ENCODE measurements at places on chromosomes 16 and 17. TPM values are rescaled to one million over a fixed set of nuclear protein-coding genes. Genes with fewer than 3 reads are reported as not detected.

The KCNJ18 gene
- total RNA-seq: not detected

The CLCN7 gene
- 432 TPM for total RNA-seq

The SLC5A11 gene
- total RNA-seq: not detected

The HOXB2 gene
- 9.0 TPM for total RNA-seq

The GNG13 gene
- not detected for total RNA-seq

The RAMP2 gene
- total RNA-seq: 0.27 TPM

The WNT9B gene
- not detected for total RNA-seq

The PRR11 gene
- total RNA-seq: 64.7 TPM

The FGF11 gene
- 1.7 TPM for total RNA-seq

The CES3 gene
- not detected for total RNA-seq

The LYRM9 gene
- 9.7 TPM for total RNA-seq

The NLRC5 gene
- 13.0 TPM for total RNA-seq

The GPRC5C gene
- total RNA-seq: 24.4 TPM

The GPR179 gene
- total RNA-seq: under 0.01 TPM

The ARL5C gene
- total RNA-seq: 2.1 TPM

The SKAP1 gene
- total RNA-seq: not detected

The FAM117A gene
- 1.1 TPM for total RNA-seq

The ADCY9 gene
- total RNA-seq: 11.2 TPM

The DLX3 gene
- total RNA-seq: not detected

The TBC1D3 gene
- total RNA-seq: not detected

The SLC16A6 gene
- 0.09 TPM for total RNA-seq

The SULT1A4 gene
- total RNA-seq: 1.3 TPM

The ATP1B2 gene
- total RNA-seq: not detected

The RPL26 gene
- 2,801 TPM for total RNA-seq

The PRSS22 gene
- total RNA-seq: not detected

The PLCG2 gene
- 0.09 TPM for total RNA-seq

The PYDC1 gene
- not detected for total RNA-seq

The VMP1 gene
- 234 TPM for total RNA-seq

The BHLHA9 gene
- total RNA-seq: not detected

The CLDN9 gene
- total RNA-seq: not detected

The PLD6 gene
- 3.1 TPM for total RNA-seq

The CA5A gene
- total RNA-seq: not detected

The MCRIP1 gene
- 130 TPM for total RNA-seq

The IGF2BP1 gene
- total RNA-seq: 5.0 TPM

The CDH1 gene
- total RNA-seq: not detected

The EPX gene
- not detected for total RNA-seq

The RRAD gene
- 3.8 TPM for total RNA-seq
